ENCODE measurements at places on chromosomes 11 and 22.
A peak's percentile ranks its signal among the peaks of the same experiment; 100 is the strongest.

DNA sequence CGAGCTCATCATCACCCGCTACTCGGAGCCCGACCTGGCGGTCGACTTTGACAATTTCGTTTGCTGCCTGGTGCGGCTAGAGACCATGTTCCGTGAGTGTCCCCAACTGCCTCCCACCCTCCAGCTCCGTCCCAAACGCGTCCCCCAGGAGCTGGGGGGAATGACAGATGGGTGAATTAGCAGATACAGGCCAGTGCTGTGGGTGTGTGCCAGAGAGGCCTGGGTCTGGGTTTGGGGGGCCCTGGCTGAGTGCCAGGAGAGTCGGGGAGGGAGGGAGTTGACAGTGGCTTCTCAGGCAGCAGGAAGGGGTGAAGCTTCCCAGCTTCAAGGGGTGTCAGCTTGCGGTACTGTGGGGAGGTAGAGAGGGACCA lies 28.6 kb downstream of the CAPN1 start:
- peak; percentile 9 for DNase-seq

GRCh38 chr11:126917531-126918204 lies 82.9 kb downstream of the KIRREL3 start:
- DNase-seq = no peak

DNA sequence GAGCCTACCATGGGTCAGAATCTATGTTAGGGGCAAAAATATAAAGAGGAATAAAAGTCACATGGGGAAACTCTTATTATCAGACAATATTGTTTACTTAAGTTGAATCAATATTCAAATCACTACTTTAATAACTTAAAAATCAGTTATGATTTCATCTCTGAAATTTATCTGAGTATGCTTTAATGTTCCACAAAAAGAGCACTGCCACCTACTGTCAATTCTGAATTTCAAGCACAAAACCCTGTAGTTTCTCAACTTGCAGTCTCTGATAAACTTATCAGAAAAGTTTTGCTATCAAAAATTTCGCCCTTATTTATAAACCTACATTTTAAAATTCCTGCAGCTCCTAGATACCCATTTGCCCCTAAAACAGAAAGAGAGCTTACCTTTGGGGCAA lies 47.3 kb downstream of the RDX start:
- DNase-seq = no peak

DNA sequence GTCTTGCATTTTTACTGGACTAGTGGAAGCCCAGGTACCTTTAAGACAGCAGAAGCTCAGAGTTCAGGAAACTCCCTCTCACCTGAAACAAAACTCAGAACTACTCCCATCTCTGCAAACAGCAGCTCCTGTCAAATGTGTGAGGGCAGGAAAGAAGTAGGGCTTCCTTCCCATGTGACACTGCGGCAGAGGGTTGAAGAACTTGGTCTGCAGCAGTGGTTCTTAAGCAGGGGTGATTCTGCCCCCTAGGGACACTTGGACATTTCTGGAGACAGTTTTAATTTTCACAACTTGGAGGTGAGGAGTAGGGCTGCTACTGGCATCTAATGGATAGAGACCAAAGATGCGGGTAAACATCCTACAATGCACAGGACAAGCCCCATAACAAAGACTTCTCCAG lies 63.4 kb downstream of the RCN1 start:
- DNase-seq = no peak

- DNase-seq = peak; percentile 60
These were observed 12.5 kb upstream of the MRPL16 start for GRCh38 chr11:59822989-59823566.

DNA sequence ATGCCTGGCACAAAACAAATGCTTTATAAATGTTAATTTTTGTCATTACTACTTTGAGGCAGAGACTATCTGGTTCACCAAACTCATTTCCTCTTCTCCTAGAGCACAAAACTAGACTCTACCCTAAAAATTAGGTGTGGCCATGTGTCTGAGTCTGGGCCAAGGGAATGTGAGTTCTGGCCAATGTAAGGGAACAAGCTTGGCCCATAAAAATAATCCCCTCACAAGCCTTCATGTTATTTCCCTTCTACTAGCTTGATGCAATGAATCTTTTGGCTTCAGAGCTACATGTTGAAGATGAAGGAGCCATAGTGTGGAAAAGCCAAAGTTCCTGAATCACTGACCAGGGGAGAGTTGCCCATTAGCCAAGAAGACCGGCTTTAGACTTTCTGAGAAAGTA lies 406.5 kb upstream of the CCDC90B start:
- no peak for DNase-seq

GRCh38 chr22:49617264-49617663 lies 210.4 kb downstream of the BRD1 start:
- no peak for DNase-seq

DNA sequence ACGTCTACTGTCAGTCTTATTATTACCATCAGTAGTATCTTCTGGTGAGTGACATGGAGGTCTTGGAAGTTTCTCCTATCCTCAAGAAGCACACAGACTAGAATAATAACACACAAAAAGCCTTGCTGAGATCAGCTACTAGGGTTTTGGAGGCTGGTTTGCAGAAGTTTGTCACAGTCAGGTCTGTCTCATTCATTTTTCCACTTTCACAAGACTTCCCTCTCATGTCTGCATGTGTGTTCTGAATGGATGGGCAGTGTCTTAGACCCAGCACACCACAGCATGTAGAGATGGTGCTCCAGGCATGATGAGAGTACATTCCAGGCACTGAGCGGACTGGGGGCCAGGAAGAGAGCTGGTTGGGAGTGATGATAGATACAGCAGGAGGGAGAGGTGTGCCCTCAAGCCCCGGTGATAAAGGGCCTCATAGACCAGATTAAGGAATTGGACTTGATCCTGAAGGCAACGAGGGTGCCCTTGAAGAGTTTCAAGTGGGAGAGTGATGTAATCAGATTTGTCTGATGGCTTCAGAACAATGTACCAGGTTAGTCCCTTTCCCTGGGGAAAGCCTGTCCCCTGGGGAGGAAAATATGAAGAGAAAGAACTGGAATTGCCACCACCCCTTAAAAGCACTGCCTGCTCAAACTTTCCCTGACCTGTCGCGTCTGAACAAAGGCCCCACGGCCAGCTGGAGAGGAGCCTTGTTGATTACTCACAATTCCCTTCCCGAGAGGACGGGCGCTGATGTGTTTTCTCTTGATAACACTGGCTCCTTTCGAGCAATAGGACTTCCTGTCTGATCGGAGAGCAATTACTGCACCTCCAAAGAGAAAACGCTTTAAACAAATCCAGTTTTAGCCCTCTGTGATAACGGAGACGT lies 45.1 kb upstream of the LMO2 start:
- DNase-seq = no peak

DNA sequence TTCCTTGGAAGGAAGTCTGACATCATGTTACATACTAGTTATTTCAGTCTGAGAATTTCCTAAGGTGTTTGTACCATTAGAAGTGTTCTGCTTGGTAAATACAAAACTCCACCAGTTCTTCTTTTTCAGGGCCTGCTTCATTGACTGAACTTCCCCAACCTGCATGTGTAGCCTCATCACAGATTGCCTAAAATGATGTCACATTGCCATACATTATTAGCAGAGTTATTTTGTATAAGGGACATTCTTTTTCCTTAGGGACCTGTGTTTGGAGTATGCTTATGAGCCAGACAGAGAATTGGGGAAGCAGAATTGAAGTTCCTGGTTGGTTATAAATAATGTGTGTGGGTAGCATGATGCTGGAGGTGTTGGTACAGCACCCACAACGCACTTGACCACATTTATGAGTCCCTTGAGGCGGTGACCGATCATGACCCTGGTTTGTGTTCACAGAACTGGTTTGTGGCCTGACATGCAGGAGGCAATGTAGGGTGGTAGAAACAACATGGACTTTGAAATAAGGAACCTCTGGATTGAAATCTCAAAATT lies 16.4 kb upstream of the MMP7 start:
- DNase-seq = peak; percentile 92

- DNase-seq = no peak
These were observed 4.9 kb downstream of the HIPK3 start for GRCh38 chr11:33262011-33262645.

- DNase-seq = no peak
These were observed 68.2 kb upstream of the AMPD3 start for GRCh38 chr11:10386861-10387205.

DNA sequence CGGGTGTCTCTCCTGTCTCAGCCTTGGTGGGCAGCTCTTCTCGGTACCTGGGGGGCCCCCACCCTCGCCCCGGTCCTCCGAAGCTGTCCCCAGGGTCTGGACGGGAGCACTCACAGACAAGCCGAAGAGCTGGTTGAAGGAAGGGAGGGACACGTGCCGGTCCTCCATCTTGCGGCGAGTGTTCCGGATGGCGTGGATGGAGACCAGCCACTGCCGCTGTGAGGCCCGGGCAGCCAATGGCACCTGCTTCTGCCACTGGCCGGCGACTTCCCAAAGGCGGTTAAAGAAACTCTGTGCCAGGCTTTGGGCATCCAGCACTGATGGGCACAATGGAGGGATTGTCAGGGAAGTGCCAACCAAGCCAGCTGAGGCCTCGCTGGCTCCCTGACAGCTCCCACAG lies 18.7 kb downstream of the PPM1F start:
- DNase-seq = no peak

DNA sequence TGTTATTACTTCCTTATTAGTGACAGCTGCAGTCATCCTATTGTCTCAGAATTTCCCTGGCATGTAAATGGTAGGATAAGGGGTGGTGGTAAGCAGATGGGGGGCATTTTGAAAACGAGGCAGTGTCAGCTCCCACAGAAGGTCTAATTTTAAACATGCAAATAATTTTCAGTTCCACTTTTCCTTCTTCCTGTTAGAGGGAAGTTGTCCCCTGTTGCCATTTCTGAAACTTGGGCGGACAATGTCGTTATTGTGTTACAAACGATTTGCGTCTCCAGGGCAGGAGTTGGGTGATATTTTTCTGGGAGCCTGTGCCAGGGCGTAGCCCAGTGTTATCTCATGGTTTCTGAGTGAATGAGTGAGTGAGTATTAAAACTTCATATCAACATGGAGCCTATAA lies 7.4 kb downstream of the PTPRJ start:
- peak; percentile 42 for DNase-seq

DNA sequence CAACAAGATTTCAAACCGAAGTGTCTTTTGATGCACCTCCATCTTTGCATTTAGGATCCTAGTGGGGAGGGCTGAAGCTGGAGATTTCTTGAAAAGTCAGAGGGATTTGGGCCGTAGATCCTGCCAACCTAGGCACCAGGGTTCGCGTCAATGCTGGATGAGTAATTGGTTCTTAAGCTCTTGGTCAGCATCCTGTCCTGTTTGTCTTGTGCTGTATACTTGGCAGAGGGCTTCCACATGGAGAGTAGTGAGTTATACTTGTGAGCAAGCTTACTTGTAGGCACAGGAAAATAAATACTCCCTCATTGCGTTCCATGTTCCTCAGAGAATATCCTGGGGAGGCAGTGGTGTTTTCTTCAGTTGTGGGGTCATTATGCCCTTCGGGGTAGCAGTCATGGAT lies 12.6 kb downstream of the INSC start:
- no peak for DNase-seq

Measured in B cell (primary cell).